ENCODE measurements at places on chromosomes 7 and 10.
A peak's percentile ranks its signal among the peaks of the same experiment; 100 is the strongest.

DNA sequence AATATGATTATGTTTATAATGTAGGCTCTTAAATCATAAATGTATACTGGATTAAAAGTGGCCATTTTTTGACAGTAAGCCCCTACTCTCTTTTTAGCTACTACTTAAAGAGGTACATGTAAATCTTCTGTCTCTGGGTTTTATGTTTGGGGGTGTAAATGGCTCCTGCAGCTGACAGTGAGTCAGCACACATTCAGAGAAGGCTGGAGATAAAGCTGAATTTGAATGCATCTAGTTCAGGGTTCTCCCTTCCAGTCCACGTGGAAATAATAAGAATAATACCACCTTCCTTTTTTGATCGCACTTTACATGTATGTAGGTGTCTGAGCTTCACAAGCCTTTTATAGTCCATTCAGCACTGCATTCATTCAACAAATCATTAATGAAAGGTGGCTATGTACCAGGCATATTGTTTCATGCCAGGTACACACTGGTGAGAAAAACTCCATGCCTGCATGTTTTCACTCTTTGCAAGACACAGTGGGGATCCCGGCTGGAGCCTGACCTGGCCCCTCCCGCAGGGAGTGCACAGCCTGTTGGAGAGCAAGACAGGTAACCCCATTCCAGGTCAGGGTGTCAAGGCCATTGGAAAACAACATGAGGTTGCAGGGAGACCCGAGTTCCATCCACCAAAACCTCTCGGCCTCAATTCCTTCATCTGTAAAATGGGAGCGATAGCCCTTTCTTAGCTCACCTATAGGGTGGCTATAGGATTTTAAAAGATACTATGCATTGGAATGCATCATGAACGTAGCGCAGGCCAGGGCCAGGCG is 107.5 kb upstream of the ANLN start:
- DNase-seq: peak; percentile 62

DNA sequence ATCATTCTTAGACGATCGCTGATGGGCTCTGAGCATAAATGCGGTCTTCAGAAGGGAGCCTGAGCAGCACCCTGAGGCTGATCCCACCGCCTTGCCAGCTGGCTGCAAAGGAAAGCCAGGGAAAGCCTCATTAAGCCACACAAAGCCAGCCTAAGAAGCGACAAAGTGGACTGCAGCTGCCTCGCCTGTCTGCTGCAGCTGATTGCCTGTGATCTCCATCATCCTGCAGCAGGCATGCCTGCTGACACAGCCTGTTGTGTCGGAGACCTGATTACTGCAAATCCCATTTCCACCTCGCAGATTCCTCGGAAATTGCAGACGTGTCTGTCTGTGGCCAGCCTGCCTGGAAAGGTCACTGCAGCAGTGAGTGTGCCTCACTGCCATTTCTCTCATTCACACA is 1087.0 kb upstream of the AUTS2 start:
- DNase-seq: peak; percentile 6

- DNase-seq: no peak
Measured at GRCh38 chr10:351770-352334, 216.6 kb downstream of the ZMYND11 start.

- peak; percentile 89 for DNase-seq
Measured at GRCh38 chr10:100350914-100351485, 4.0 kb downstream of the SCD start.

- no peak for DNase-seq
Measured at GRCh38 chr10:122446668-122447423, 7.6 kb upstream of the ARMS2 start.

Measured in pons (tissue), 1 donor.